ENCODE measurements at places on chromosomes 3 and 15. TPM values are rescaled to one million over a fixed set of nuclear protein-coding genes. Genes with fewer than 3 reads are reported as not detected.

The GABPB1 gene
- 35.5 TPM for total RNA-seq

The C3orf22 gene
- not detected for total RNA-seq

The EPHB1 gene
- not detected for total RNA-seq

The SYNPR gene
- total RNA-seq, result not detected

The TTC23 gene
- total RNA-seq, result 11.2 TPM

The DAZL gene
- total RNA-seq, result not detected

The GOLGA6L7 gene
- not detected for total RNA-seq

The POLR2M gene
- 50.1 TPM for total RNA-seq

The MUSTN1 gene
- total RNA-seq, result not detected

The SLC28A2 gene
- not detected for total RNA-seq

The SHC4 gene
- 1.1 TPM for total RNA-seq

The THAP10 gene
- 6.7 TPM for total RNA-seq

The RHCG gene
- total RNA-seq, result 42.7 TPM

The SMCO1 gene
- not detected for total RNA-seq

The IQCF5 gene
- not detected for total RNA-seq

The BNC1 gene
- 0.49 TPM for total RNA-seq

The CADPS gene
- total RNA-seq, result not detected

The SERPINI2 gene
- not detected for total RNA-seq

The SCAMP5 gene
- total RNA-seq, result 14.0 TPM

The ALDH1A3 gene
- total RNA-seq, result 24.7 TPM

The CPNE9 gene
- 0.08 TPM for total RNA-seq

The FOXL2 gene
- 3.4 TPM for total RNA-seq

The ATP10A gene
- total RNA-seq, result 6.8 TPM

The HDGFL3 gene
- 61.6 TPM for total RNA-seq

The NDUFB5 gene
- total RNA-seq, result 51.9 TPM

The TMIE gene
- 0.27 TPM for total RNA-seq

The ADGRG7 gene
- not detected for total RNA-seq

The UNC13C gene
- total RNA-seq, result not detected

The TWF2 gene
- 71.2 TPM for total RNA-seq

The PP2D1 gene
- total RNA-seq, result not detected

The CFAP100 gene
- total RNA-seq, result not detected

The TIMP4 gene
- total RNA-seq, result 14.6 TPM

The MRAS gene
- 11.0 TPM for total RNA-seq

The KIF7 gene
- total RNA-seq, result 4.9 TPM

The OR5H2 gene
- total RNA-seq, result not detected

The GOLGA6B gene
- total RNA-seq, result 0.09 TPM

The CCRL2 gene
- total RNA-seq, result 0.15 TPM

The INKA1 gene
- 1.6 TPM for total RNA-seq
